NCI-H1694 treated with DMSO at 0.1 percent for 48 hours (cell line): ENCODE measurements at places on chromosomes 11 and 22.
A peak's percentile ranks its signal among the peaks of the same experiment; 100 is the strongest.

- DNase-seq = peak; percentile 28
Observed at GRCh38 chr11:64935359-64936081, at the start of gene GPHA2. TSS of gene GPHA2 (minus strand) at chr11:64935893. CDS start at chr11:64935460, 433 bp downstream.

DNA sequence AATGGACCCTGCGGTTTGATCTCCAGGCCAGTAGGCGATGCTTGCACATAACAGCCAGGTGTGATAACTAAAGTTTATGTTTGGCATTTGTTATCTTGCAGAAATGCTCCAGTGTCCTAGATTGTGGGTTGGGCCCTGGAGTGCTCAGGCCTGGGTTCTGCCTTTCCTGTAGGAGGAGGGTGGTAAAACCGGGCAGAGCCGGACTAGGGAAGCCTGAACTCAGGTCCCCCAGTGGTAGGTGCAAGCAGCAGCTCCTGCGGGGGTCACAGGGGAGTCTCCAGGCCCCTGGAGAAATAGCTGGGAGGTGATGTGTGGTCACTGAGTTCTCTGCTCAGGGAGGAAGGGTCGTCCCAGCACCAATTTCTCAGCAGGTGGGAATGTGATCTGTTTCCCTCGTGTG, 538.3 kb upstream of the ANO3 start:
- no peak for DNase-seq

DNA sequence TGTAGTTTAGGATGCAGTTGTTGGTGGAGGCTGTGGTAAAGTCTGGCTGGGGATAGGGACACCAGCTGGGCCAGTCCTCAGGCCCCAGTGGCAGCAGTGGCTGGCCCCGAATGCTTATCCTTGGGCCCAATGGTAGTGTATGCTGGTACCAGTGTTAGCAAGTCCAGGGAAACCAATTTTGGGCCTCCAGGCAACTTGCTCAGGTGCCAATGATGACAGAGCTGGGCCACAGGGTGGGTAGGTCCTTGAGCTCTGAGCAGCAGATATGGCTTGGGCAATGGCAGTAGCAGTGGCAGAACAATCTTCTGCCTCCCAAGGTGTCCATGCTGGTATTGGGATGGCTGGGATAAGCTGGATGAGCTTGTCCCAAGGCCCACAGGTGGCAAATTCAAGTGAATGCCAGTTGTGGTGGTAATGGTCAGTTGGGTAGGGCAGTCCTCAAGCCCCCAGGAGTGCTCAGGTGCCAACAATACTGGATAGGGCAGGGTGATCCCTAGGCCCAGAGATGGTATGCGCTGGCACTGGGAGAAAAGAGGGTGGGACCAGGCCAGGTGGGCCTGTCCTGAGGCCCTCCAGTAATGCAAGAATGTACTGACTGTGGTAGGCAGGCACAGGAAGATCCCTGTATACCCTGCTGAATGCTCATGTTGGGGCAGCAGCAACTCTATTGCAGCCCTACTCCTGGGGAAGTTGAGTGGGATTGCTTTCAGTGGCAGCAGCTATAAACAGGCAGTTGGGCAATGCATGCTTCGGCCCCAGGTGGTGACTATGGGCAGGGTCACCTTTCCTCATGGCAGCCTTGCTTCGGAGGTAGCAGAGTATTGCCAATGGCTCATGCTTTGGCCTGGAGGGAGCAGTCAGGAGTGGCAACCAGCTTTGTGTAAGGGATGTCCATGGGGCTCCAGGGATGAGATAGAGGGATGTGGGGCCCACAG, 54.7 kb downstream of the KCNQ1OT1 start:
- DNase-seq = no peak

- peak; percentile 51 for DNase-seq
Observed at GRCh38 chr22:48663297-48663696, 1164.4 kb downstream of the BRD1 start.

DNA sequence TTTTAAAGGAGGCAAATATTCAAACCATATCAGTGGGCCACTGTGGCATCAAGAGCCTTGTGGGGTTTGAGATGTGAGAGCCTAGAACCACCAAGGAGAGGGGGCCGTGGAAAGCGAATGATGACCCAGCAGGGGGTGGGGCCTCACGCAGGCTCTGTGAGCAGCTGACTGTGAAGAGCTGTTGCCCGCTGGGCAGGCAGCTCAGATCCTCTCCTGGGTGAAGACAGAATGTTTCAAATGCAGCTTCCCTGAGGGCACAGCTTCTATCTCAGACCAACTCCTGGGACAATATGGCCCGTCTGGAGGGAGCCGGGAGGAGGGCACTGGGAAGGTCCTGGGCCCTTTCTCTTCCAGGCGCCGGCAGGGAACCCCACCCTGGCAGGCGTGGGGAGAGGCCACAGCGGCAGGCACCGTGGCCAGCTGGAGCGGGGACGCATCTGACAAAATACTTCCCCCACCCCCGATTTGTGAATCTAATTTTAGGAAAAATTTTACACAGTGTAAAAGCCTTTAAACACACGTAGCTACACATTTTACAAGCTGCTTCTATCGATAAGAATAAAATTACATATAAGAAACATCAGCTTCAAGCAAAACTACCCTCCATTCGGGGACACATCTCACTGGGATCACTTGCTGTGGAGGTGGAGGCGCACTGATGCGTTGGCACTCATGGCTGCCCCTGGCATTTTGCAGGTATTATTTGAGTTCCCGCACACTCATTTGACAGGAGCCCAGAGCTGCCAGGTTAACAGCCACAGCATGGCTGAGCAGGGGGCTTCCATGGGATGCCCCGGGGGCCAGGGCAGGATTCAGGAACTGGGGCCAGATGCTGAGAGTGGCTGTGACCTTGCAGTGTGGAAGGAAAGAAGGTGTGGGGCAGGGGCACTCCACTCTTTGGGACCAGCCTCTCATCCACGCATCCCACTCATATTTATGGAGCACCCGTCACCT, 40.3 kb downstream of the PARVG start:
- DNase-seq = no peak

DNA sequence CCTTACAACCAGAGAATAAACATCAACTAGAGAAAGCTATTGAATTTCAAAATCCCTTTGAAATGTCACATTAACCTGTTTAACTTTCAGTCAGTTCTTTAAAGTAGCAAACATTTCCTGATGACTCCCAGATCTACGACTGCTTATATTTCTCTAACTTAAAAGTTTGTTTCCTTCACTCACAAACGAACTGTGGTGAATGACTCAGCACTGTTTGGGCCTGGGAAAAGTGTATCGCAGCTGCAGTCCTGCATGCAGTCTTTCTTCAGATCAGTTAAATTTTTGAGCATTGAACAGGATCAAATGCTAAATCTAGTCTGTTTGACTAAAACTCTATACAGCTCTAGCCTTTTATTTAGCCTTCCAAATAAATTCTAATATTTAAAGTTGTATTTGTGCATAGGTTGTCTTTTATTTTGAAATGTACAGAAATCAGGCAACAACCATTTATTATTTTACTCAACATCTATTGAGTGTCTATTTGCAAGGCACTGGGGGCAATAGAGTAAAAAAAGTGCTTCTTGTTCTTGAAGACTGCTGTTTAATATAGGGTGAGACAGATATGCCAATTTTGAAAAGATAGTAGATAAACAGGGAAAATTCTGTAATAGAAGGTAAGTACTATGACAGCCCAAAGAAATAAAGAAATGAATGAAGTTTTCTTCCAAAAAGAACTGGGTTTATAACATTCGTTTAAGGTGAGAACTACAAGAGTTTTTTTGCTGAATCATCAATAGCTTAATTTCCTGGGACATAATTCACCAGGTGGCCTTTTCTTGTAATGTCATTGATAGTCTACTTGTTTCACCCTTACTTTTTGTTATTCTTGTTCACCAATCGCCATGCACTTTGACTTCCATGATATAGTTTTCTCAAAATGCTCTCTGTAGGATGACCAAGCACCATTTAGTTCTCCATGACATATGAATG, 235.4 kb downstream of the METTL15 start:
- no peak for DNase-seq

GRCh38 chr22:37556710-37557109, 3.6 kb upstream of the CDC42EP1 start:
- no peak for DNase-seq

DNA sequence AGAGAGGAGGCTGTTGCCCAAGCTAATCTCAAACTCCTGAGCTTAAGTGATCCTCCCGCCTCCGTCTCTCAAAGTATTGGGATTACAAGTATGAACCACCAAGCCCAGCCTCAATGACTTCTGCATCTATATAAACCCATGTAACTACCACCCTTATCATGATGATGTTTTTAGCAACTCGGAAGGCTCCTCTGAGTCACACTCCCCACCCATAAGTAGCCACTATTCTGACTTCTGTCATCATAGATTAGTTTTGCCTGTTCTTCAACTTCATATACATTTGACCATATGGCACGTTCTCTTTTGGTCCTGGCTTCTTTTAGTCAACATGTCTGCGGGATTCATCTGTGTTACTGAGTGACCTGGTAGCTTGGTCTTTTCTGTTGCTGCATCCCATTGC, 6.4 kb upstream of the FOSL1 start:
- no peak for DNase-seq

DNA sequence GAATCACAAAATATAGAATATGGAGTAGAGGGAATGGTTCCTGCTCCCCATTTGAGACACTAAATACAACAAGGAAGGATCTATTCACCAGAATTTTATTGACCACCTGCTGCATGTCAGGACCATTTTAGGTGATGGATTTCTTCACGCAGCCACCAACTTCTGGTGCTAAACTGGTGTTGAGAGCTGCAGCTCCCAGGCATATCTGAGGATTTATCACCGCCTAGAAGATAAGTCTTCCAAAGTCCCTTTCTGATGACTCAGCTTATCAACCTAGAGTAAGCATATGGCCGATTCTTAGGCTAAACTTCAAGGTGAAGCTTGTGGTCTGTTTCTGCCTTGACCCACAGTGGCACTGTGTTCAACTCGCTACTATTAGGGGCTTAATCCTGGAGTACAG, 6.7 kb downstream of the DDI1 start:
- DNase-seq = no peak

DNA sequence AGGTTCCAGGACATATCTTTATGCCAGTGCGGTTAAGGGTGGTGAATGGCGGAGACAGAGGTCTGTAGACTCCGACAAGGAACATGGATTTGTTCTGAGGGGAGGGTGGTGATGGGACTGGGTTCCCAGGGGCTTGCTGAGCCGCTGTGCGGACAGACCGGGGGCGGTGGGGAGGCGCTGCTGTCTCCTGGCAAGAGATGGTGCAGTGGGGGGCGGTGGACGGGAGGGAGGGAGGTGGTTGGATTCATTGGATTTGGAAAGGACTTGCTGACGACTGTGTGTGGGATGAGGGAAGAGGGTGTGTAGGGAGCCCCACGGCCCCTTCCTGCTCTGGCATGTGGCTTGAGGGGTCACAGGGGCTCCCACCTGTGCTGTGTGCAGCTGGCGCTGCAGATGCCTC, 43.2 kb downstream of the FLRT1 start:
- DNase-seq = no peak

DNA sequence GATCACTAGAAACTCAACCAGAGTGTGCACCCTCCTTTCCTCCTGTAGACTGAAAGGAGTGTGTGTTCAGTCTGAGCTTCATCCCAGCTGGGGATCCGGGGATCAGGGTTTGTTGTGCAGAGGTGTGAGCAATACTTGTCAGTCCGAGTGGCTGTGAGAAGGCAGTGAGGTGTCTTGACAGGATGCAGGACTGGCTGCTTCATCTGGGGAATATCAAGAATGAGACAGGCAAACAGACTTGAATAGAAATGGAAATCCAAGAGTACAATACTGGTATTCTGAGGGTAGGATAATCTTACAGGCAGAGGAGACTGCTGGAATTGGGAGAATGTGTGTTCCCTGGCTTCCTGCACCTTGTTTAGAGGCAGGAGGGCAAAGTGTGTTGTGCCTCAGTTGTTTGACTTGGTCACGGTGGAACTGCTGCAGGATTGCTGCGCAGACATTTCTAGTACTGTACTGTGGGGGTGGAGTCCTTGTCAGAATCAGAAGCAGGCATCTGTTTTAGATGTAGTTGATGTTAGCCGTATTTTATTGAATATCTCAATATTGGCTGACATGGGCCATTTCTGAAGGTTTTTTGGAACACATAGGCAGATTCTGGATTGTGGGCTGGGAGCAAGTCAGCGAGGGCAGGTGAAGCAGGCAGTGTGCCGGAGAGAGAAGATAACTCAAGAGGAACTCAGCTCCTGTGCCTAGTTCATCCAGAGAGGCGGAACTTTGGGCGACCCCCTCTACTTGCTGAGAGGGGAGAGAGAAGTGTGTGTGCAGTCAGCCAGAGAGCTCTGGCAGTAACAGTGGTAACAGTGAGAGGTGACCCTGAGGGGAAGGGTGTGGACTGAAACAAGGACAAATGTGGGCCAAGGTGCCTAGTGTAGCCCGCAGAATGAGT, 27.1 kb upstream of the GRK2 start:
- no peak for DNase-seq

- DNase-seq = no peak
Observed at GRCh38 chr11:32056438-32056837, 34.4 kb upstream of the RCN1 start.

- no peak for DNase-seq
Observed at GRCh38 chr11:63212742-63213141, 30.7 kb downstream of the SLC22A25 start.

DNA sequence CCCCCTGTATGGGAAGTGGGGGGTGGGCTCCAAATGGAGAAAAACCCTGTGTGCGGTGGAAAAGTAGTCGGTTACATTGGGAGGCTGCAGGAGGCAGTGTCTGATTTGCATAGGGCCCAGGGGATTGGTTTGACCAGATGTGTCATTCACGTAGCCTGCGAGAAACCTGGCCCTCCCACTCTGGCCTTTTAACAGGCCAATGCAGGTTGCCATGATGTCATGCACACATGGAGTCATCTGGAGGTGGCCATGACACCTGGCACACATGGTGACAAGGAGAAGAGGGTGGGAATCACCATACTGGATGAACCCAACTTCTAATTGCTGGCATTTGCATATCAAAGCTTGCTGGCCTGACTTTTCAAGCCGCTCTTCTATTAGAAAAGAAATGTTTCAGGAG, 50.6 kb downstream of the FAM181B start:
- DNase-seq = no peak

DNA sequence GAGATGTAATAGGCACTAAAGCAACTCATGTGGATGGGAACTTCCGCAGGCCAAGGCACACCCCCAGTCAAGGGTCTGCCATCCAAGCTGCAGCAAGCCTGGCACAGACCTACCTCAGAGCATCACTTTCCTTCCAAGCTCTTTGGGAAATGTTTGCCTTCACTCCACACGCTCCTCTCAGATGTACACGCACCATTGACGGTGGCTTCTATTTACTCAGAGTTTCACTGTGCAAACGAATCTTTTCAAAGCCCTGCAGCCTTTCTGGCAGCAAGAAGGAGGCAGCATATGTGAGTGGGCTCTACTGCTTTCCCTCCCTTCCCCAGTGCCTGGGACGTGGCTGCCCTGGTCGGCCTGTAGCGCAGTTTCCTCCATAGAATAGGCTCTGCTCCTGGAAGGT, 60.9 kb upstream of the USP47 start:
- no peak for DNase-seq

DNA sequence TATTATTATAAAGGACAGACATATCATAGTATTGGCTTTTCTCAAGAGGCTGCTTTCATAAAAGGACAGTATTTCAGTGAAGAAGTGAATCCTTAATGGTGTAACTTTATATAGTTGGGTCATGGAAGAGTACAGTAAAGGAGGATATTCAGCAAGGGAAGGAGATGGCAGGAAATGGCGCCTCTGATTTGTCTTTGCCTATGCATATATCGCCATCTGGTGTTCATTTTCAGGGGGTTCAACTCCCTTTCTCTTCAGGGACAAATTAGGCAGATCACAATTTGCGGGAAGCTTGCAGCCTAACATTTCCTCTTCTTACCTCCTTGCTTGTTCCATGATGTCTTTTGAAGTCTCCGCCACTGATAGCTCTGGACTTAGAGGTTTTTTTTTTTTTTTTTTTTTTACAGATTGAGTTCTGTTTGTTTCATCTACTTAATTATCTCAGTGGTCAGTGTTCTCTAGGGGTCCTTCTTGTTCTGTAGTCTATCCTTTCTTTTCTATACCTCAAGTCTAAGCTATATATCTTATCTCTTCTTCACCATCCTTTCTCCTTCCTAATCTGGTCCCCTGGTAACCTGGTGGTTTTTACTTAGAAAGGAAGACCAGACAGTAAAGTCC, 21.8 kb upstream of the RRM1 start:
- DNase-seq = peak; percentile 74
